ENCODE measurements at places on chromosomes 3 and 15.

DNA sequence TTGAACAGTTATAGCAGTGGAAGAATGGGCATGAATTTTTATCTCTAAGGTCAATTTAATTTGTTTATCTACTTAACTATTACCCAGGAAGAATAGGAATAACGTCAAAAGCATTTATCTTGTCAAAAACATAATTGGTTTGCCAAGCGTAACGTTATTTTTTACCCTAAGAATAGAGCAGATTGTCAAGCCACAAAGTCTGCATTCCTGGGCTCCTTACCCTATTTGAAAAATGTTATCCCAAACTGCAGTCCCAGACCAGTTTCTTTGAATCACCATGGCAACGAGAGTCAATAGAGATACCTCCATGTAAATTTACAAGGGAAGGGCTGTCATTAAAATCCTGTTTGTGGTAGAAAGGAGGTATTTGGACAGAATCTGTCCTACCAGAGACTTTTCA lies 61.1 kb downstream of the CPNE4 start:
- no peak for DNase-seq

DNA sequence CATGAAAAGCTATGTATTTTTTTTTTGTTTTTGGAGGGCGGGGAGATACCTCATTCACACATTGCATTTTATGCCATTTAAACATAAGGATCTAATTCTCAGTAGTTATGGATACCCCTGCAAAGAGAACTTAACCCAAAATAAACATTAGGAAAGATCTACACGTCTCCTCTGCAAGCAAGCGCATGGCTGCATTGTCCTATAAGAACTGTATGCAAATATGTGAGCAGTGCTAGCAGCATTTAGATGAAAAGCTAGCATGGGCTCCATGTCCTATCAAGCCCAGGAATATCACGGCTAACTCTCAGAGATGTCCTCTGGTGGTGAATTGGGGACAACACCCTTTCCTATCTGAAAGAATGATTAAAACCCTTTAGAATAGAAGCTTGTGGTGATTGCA lies 292.8 kb downstream of the MEX3B start:
- no peak for DNase-seq

GRCh38 chr3:72174040-72174439 lies 389.1 kb upstream of the PROK2 start:
- no peak for DNase-seq

DNA sequence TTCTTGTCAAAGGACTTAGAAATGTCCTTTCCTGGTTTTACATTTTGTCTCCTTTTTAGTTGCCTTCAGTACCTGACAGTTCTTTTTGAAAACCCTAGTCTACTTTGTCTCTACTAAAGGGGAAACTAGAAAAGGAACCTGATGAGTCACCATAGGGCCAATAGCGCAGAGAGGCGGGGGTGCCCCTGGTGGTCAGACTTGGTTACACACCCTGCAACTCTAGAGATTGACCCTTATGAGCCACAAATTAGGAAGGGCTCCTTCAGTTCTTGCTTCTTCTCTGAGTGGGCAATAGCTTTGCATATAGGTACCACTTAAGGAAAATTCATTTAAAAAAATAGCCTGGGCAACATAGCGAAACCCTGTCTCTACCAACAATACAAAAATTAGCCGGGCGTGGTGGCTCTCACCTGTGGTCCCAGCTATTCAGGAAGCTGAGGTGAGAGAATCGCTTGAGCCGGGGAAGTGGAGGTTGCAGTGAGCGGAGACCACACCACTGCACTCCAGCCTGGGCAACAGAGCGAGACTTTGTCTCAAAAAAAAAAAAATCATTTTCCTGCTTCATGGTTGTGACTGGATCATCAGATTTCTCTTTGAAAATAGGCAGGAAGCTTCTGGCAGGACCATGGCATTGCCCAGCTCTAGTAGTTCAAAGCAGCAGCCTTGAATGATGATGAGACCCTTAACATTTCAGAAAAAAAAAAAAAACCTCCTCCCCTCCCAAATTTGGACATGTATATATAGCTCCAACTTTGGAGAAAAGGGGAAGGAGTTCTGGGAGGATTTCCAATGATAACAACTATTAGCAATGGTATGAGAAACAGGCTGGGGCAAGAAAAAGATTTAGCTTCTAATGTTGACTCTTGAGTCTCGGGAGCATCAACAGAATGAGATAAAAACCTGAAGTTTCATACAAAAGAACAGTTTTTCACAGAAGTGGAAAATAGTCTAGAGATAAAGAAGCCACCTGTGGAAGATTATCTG lies 45.2 kb upstream of the RASA2 start:
- DNase-seq = peak; percentile 57

- peak; percentile 58 for DNase-seq
These were observed at the start of gene HRG for GRCh38 chr3:186665625-186666188. Gene HRG (plus strand): TSS chr3:186666014. CDS start chr3:186666032, 18 bp downstream.

- DNase-seq = no peak
These were observed 72.5 kb downstream of the FOXP1 start for GRCh38 chr3:71511037-71511436.

DNA sequence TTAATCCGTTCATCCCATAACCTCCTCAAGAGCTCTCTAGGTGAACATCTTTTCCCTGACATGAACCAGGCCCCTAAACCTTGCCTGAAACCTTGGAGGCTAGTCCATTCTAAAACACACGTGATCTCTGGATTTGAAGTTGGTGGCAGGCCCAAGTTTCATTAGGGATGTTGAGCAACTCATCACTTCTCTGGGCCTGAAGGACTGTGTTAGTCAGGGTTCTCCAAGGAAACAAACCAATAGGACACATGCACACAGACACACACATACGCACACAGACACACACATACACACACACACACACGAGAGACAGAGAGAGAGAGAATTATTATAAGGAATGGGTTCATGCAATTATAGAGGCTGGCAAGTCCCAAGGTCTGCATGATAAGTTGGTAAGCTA lies 31.9 kb downstream of the ACAN start:
- no peak for DNase-seq

- peak; percentile 53 for DNase-seq
These were observed 3.5 kb downstream of the DUSP7 start for GRCh38 chr3:52052831-52053306.

- DNase-seq = no peak
These were observed 4.6 kb upstream of the HLTF start for GRCh38 chr3:149090907-149091306.

DNA sequence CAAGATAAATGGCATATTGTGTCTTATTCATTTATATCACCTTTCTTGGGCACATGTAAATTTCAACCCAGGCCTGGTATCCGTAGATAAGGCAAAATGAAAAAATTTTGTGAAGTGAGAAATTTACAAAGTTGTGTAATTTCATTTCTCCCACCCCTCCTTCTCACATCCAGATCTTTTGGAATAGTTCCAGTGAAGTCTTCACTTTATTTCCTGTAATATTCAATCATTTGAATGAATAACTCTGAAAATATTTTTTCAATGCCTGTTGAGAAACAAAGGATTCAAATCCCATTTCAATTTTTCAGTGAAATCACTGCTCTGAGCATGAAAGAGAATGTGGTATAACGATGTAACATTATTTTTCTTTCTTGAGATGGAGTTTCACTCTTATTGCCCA lies 53.4 kb downstream of the BTLA start:
- no peak for DNase-seq

DNA sequence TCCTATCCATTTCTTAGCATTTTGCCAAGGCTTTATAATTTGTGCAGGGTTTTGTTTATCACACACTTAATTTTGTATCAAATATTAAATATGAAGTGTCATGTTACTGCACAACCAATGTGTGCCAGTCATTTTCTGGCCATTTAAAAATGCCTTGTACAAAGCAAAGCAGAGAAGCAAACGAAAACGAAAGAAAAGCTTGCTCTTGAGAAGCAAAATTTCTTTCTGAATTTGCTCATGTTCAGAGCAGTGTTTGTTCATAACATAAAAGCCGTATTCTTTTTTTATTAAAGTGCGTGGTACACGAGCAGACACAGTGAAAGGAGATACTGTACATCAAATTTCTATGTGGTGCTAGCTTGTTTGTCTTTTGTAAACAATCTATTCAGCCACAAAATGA lies 792.6 kb downstream of the NAALADL2 start:
- no peak for DNase-seq

GRCh38 chr3:71713041-71713440 lies 12.2 kb downstream of the EIF4E3 start:
- DNase-seq = no peak

GRCh38 chr15:82871358-82871757 lies 61.9 kb downstream of the WHAMM start:
- no peak for DNase-seq

DNA sequence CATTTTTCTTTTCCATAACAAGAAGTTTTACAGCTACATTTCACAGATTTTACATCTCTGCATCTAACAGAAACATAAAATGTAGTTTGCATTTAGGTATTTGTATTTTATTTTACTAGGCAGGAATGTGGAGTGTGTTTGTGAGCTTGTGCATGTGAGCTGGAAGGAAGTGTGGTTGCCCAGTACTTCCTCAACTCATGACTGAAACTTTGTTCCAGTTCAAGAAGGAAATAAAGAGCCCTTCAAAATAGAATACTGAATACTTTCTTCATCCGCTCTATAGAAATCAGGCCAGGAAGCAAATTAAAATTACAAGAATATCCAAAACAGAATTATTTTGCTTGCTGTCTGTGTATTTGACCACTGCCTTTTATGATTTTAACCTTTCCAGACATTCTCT lies 81.3 kb downstream of the CHL1 start:
- DNase-seq = no peak

DNA sequence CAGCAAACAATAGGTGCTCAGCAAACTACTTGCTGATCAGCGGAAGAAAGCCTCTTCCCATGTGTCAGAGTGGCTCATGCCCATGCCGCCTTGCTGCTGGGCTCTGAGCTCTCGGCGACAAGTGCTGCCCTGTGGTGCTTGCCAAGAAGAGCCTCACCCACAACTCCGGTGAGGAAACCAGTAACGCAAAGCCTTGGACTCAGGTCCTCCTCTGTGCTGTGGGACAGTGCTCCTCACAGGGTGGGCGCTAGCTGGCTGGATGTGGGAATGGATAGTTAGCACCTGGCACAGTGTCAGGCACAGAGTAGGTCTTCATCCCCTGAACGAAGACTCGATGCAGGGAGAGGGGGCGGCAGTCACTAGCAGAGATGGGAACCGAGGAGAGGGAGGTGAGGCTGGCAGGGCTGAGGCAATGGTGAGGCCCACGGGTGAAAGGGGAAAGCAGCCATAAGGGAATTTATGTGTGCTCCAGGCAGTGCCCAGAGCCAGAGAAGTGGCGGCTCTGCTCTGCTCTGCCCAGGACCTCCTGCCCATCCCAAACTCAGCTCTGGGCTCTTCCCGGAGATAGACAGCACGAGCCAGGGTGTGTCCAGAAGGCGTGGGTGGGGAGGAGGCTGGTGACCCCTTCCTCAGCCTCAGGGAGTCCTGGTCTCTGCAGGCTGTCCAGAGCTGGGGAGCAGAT lies 55.7 kb downstream of the IQSEC1 start:
- no peak for DNase-seq

DNA sequence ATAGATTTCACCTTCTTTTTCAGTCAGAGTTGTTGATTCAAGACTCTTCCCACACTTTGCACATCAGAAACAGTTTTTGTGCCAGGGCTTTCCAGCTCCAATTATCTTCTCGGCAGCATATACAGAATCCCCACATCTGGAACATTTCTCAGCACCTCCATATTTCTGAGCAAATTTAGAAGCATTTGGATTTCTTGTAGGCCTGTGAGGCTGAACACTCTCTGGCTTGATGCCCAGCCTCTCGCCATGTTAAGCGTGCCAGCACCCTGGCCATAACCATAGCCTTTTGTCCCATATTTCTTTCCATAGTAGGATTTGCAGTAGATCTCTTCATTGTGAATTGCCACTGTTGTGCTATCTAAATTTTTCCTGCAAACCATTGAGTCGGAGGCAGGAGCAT lies 28.3 kb downstream of the CD80 start:
- no peak for DNase-seq

DNA sequence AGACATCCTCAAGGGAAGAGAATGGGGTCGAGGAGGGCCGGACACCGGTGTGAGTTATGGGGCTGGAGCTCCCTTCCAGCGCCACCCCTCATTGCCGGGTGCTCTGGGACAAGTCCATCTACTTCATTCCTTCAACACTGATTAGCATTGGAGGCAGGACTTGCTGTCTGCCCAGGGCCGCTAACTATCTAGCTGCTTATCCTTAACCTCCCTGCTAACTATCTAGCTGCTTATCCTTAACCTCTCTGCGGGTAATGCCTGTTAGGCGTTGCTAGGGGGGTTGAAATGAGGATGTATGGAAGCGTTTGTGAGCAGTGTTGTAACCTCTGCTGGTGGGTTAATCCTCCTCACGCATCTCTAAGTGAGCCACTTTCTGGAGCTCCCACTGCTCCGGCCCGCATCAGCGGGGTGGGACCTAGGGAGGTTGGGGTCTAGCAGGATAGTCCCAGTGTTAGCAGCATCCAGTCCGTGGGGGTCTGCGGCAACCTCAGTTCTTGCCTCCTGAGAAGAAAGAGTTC lies 10.9 kb upstream of the CHAC1 start:
- DNase-seq = no peak

DNA sequence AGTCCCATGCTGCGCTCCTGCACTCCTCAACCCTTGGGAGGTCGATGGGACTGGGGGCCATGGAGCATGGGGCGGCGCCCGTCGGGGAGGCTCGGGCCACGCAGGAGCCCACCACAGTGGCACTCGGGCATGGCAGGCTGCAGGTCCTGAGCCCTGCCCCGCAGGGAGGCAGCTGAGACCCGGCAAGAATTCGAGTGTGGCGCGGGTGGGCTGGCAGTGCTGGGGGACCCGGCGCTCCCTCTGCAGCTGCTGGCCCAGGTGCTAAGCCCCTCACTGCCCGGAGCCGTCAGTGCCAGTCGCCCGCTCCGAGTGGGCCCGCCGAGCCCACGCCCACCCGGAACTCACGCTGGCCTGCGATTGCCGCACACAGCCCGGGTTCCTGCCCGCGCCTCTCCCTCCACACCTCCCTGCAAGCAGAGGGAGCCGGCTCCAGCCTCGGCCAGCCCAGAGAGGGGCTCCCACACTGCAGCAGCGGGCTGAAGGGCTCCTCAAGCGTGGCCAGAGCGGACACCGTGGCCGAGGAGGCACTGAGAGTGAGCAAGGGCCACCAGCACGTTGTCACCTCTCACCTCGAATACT lies 200.3 kb downstream of the ROBO2 start:
- no peak for DNase-seq

GRCh38 chr15:64122444-64122843 lies 26.7 kb downstream of the SNX1 start:
- no peak for DNase-seq

DNA sequence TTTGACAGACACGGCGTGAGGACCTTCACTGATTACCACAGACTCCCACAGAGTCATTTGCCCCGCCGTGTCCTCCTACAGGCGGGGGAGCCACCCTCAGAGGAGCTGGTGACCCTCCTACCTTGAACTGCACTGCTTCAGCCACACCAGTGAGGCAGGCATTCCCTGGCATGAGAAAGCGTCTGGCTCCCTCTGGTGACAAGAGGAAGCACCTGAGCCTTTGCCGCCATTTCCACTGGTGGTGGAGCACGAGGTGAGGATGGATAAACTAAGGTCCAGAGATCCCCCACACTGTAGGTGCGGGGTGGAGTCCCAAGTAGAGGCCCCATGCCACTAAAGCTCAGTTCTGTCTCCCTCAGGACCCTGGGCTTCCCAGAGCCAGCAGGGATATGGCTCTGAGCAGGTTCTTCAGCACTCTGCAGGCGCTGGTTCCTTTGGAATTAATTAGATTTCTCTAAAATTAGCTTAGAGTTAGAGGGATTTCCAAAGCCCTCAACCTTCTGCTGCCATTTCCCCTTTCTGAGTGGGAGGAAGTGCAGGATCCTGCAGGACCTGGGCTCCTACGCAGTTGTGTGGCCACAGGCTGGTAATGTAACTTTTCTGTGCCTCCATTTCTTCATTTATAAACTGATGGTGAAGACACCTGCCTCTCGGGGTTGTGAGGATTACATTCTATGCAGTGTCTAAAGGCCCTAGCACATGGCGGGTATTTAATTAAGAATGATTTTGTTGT lies 224.0 kb downstream of the SLCO3A1 start:
- peak; percentile 44 for DNase-seq

GRCh38 chr3:197339841-197340520 lies 41.6 kb upstream of the DLG1 start:
- DNase-seq = peak; percentile 43
